ENCODE measurements at places on chromosomes 3 and 15.
A peak's percentile ranks its signal among the peaks of the same experiment; 100 is the strongest.

DNA sequence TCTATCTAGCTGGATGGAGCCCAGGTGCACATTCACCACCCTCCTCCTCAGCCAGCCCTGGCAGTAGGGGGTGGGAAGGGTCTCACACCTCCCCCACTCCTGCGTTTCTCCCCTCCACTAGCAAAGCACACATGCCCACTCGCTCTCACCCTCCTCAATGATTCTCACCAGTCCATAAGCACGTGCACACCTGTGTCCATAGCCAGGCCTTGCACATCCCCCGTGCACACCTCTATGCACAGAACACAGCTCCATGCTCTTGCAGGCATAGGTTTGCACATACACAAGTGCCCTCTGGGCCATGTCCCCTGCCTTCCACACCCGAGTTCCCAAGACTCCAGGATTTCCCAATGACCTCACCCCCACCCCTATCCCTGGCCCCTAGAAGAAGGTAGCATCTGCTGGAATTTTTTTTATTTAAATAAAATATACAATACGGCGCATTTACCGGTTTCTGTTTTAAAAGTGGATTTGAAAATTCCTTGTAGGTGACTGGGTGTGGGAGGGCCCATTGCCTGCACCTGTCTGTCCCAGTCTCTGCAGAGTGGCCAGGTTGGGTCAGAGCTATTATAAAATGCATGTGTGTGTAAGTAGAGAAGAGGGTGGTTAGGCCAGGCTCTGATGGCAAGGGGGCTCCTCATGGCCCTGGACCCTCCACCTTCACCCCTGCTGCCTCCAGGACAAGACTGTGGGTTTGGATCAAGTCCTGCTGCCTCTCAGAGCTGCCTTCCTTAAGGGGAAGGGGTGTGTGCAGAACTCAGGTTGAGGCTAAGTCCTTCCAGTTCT is 49.1 kb downstream of the HCN4 start:
- no peak for DNase-seq

GRCh38 chr3:77321646-77322045 is 281.7 kb downstream of the ROBO2 start:
- no peak for DNase-seq

- no peak for DNase-seq
Observed at GRCh38 chr3:64144241-64144900, 80.9 kb downstream of the PRICKLE2 start.

GRCh38 chr3:45639044-45639392 is 44.5 kb downstream of the LIMD1 start:
- DNase-seq, result no peak

DNA sequence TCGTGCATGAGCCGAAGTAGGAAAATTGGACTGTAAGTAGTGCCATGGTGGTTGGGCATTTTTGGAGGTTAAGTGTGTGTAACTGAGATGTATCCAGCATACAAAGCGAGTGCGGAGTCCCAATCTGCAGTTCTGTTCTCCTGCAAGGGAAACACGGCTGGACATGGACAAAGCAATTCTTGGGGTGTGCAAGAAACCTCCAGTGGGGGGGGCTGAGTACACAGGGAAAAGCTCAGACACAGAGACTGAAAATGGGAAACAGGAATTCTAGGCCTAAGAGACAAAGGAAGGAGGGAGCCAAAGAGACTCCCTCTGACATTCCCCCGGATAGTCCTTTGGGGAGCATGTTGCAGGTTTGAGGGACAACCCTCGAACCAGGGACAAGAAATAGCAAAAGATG is 83.2 kb upstream of the PLSCR4 start:
- DNase-seq, result peak; percentile 8

DNA sequence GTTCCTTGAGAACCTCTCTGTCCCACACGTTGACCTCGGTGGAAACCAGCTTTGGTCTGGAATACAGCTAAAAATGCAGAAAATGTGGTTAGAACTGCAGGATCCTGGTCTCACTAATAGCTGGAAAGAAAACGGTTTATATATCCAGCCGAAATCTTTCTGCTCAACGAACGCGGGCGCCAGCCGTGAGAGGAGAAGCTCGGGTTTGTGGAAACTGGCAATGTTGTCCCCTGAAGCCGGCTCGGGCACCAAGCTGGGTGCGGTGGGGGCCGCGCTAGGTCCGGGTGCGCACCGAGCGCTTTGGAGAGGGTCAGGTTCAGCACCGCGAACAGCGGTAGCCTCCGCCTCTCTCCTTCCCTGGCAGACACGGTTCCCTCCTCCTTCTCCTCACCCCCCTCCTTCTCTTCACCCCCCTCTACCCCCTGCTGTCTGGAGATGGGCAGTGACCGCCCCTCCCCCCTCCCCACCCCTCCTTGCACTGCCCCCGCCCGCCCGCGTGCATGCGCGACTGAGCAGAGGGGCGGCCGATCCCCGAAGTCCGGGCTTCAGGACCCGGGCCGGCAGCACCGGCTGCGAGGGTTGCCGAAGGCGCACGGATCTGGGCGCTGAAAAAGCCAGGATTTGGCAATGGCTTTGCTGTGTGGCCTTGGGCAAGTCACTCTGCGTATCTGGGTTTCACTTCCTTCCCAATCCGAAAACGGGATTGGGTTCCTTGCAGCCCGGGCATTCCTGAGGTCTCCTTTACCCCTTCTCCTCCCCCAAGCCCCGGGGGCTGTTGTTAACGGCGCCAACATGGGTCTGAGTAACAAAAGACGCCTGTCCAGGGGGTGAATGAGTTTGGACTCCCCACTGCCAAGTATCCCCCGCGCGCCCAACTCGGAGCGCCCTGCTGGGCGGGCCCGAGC is at the start of gene SKOR1:
SKOR1 (plus strand) TSS at position 534 of the 905 bp plus-strand sequence; CDS start at position 628, 94 bp downstream.
- peak; percentile 66 for DNase-seq

- peak; percentile 54 for DNase-seq
Observed at GRCh38 chr15:76169018-76169417, 109.2 kb downstream of the TMEM266 start.

DNA sequence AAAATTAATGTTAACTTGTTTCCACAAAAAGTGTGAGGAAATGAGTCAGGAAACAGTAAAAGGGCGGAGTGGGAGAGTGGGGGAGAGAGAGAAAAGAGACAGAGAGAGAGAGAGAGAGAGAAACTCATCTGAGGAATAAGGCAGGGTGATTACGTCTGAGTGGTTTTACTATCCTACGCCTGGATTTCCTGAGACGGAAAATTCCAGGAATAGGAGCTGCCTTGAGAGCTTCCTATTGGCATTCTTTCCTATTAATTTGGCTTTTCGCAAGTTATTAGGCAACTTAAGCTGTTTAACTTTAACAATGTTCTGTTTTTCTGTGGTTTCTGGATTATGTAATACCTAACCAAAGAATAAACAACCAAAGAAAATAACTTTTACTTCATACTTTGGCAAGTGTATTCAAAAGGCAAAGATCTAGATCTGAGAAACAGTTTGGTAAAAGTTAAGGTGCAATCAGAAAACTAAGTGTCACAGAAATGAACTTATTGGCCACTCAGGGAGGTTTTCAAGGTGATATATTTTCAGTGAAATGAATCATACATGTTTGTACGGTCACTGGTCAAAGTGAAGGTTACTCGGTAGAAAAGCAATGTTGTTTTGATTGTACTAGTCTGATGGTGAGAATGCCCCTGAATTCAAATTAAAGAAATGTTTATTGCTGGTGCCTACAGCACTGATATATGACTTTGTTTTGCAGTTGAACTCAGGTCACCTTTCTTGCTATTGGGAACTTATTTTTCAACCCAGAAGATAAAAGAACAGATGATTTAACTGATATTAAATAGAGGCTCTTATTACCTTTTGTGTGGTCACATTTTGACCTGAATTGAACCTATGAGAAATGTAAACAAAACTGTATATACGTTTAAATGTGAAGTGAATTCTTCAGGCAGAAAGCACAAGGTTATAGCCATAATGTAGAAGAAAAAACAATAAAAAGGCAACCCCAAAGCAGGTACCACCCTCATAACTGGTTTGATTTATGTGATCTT is 39.9 kb upstream of the TNFSF10 start:
- no peak for DNase-seq

GRCh38 chr3:113133140-113133539 is 78.2 kb upstream of the BOC start:
- no peak for DNase-seq

GRCh38 chr15:87881026-87881425 is 375.5 kb downstream of the NTRK3 start:
- no peak for DNase-seq

DNA sequence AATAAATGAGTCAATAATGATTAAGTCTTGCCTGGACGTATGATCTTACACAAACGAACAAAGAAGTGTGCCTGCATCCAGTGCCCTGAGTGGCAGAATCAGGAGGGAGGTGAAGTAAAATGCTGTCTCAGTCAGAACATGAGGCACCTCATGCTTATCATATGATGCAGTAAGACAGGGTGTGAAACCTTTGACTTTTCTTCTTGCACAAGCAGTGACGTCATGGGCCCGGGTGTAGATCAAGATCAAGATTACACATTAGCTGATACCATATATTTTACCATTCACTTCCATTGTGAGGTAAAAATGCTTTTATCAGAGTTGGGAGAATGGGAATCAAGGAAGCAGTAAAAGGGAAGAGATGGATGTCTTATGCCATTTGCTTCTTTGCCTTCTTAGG is 291.6 kb upstream of the PLSCR5 start:
- DNase-seq, result no peak

GRCh38 chr3:158272081-158272480 is 162.2 kb downstream of the RSRC1 start:
- no peak for DNase-seq

DNA sequence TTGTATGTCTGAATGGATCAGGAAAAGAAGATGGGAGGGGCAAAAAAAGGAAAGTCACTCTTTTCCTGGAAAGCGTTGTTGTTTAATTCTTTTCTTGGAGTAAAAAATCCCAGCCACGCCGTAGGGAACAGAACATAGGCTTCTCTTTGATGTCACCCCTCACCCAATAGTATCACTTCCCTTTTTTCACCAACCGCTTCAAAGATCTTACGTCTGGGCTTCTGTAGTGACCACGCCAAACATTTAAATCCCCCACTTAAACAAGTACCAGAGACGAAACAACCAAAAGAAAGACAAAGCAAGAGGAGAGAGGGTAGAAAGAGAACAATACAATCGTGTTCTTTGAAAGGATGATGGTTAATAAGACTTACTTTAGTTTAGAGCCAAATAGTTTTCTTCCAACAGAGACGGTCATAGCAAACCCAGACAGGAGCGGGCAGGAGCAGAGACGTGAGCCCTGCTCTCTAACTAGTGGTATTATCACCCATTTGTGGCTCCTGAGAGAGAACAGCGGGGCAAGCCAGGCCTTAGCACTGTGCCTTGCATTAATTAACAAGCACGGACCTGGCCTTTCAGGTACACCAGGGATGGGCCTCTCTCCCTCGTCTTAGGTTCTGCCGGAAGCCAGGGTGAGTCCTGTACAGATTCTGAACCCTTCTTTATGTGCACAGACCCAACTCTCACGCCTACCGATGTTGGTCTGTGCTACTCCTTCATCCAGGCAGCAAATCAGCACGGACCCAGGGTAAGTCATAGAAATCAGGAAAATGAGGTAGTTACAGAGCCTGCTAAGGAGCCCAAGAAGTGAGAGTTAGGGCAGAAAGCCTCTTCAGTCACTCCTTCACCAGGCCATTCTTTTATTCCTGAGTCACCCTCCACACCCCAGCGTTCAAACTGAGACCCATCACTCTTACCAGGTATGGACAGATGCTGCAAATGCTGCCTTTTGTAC is 28.2 kb upstream of the BCL6 start:
- no peak for DNase-seq

All from hematopoietic multipotent progenitor cell treated with erythropoietin and hydrocortisone succinate and interleukin-3 and kit ligand, for 6 days (in vitro differentiated cells).